ENCODE measurements at places on chromosomes 5 and 9.

DNA sequence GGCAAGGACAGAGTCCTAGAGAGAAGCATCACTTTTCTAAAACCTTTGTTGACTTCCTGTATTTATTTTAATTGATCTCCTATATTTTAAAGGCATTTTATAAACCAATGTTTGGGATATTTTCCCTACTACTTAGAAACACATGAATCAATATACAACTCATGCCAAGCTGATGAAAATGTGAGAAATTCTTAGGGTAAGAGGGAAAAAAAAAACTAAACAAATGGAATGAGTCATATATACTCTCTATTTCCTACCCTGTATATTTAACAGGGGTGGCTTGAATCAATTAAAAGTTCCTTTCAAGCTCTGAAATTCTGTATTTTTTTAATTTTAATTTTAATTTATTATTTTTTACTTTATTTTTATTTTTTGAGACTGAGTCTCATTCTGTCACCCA, 19.6 kb downstream of the BAAT start:
- DNase-seq, result no peak

- DNase-seq, result no peak
Observed at GRCh38 chr5:138910546-138911185, 35.5 kb upstream of the LRRTM2 start.

DNA sequence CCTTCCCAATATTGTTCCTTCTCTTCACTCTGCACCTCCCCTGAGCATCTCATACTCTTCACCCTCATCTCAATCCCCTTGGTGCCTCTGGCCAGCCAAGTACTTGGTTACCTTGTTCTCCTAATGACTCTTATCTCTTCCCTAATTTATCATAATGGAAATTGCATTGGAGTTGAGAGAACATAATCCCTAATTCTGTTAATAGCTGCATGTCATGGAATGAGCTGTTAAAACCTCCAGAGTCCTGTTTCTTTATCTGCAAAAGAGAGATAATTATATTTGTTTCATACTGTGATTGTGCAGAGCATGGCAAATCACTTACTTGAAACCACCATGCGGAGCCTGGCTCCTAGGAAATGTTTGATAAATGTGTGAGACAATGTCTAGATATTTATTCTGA, 1074.9 kb upstream of the DMAC1 start:
- DNase-seq, result no peak

GRCh38 chr5:1366514-1366913, 21.6 kb upstream of the CLPTM1L start:
- DNase-seq, result no peak

GRCh38 chr5:141534492-141535213, 45.8 kb downstream of the PCDHGC5 start:
- no peak for DNase-seq

GRCh38 chr9:100690438-100690837, 112.6 kb downstream of the CAVIN4 start:
- no peak for DNase-seq
